ENCODE measurements at places on chromosomes 4 and X.
A peak's percentile ranks its signal among the peaks of the same experiment; 100 is the strongest.

- DNase-seq: no peak
Observed at GRCh38 chr4:78772526-78773091, 3.5 kb upstream of the BMP2K start.

GRCh38 chrX:92270936-92271855 lies 492.0 kb downstream of the PCDH11X start:
- no peak for DNase-seq

- no peak for DNase-seq
Observed at GRCh38 chr4:171880136-171880535, 66.9 kb downstream of the GALNTL6 start.

- DNase-seq: peak; percentile 43
Observed at GRCh38 chrX:155071694-155072280, 479 bp downstream of the BRCC3 start.

DNA sequence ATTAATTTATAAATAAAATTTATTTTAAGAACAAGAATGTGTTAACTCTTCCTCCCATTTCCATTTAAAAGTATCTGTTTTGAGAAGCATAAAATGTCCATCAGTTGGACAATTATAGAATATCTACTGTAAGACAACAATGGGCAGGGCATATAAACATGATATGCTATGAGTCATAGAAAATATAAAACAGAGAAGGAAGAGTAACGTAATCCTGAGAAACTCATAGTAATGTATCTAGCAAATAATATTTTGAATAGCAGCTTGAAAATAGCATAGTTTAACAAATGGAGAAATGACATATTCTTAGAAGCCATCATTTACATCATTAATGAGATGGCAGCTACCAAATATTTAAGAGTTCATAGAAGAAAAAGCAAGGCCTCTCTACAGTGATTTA lies 820.3 kb upstream of the PCDH10 start:
- DNase-seq: no peak

DNA sequence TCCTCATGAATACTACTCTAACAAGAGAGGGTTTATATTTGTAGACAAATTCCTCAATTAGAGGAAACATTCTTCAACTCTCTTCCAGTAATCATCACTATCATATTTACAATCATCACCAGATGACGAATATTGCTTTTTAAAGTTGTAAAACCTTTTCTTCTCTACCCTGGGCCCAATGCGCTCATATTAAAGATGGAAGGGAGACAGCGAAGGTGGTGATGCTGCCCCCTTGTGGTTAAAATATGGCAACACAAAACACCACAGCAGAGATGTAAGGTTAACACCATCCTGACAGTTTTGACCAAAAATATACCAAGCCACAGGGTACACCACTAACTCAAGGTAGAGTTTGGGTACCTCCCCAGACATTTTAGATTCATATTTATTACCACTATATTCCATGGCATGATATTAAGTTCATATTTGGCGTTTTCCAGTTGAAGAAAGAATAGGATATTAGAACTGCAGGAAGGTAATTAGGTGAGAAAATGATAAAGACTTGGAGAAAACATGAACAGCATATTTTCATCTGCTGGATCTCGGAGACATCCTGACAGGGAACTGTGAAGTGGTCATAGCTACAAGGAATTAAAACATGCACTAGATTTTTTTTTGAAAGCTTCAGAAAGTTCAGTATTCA lies 72.8 kb downstream of the SLC9A7 start:
- peak; percentile 69 for DNase-seq

DNA sequence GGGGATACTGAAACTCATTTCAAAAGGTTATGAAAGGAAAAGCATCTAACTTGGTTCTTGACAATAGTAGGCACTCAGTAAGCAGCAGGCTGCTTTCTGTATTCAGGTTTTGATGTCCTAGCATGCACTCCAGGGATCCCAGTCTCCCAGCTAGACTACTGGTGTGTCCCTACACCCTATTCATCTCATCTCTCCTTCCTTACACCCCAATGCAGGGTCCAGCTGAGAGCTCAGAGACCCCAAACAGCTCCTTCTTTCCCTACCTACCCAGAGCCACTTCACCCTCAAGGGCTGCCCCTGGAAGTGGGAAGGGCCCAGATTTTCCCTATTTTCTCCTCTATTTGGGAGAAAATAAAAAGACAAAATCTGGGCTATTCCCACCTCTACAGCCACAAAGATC lies 1.6 kb upstream of the EFNB1 start:
- DNase-seq: no peak

DNA sequence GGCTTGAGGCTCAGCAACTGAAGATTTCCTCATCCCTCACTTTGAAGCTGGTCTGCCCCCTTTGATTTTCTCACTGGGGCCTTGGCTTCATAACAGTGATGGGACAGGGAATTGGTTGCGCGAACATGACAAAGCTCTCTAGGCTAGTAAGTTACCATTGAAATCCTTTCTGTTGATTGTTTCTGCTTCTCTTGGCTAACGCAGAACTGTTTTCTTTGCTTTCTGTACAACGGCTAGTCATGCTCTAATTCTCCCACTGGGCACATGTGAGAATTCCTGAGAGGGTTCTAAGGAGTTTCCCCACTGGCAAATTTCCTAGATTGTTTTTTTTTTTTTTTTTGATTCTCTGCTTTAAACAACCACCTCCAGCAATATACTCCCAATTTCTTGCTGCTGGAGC lies 738.6 kb downstream of the PCDH7 start:
- DNase-seq: no peak

DNA sequence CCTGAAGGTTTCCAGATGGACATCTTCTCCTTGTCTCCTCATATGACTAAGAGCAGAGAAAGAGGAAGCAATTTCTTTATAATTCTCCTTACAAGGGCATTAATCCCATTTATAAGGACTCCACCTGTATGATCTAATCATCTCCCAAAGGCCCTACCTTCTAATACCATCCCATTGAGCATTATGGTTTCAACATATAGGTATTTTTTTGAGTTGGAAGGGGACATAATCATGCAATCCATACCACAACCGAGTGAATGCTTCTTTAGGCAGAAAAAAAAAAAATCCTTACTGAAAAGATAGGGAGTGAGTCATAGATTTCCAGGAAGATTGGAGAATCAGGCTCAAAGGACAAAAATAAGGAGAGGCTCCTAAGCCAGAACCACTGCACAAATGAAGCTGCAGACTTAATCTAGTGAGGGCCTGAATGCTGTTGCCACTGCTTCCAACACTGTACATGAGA lies 312.5 kb upstream of the HS3ST1 start:
- peak; percentile 20 for DNase-seq

- peak; percentile 67 for DNase-seq
Observed at GRCh38 chr4:1512738-1513660, 106.8 kb upstream of the NKX1-1 start.

- DNase-seq: no peak
Observed at GRCh38 chr4:76708971-76709771, 188.8 kb downstream of the SOWAHB start.
